ENCODE measurements at places on chromosomes 12 and 14.

DNA sequence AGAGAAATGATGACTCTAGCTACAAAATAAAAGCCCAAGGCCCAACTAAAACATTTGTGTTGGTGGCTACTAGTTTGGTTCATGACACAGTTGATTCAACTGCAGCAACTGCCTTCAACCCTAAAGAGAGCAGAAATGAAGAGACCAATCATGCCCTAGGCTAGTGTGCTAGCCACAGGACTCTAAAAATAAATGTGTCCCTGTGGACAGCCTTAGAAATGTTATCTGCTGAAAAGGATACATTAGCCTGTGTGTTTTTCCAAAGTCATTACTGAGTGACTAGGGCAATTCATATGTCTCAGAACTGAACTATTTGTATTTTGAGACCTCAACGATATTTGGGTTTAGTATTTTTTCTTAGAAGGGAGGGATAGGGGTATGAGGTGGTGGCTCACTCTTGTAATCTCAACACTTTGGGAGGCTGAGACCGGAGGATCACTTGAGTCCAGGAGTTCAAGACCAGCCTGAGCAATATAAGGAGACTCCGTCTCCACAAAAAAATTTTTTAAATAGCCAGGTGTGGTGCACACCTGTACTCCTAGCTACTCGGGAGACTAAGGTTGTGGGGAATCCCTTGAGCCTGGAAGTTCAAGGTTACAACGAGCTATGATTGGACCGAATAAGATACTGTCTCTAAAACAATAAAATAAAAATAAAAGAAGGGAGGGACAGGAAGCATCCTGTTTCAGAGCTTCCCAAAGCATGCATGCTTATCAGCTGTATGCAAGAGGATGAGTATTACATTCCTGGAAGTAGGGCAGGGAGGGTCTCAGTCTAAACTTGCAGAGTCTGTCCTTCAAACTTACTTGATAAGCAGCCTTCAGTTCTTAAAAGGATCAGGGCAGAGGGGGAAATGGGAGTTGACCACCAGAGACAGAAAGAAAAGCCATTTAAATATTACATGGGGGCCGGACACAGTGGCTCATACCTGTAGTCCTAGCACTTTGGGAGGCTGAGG lies 29.6 kb upstream of the NAP1L1 start:
- H3K27ac ChIP-seq = no peak overlapping the region
- H3K36me3 ChIP-seq = no peaks in the 10 kb centered on the region
- no peak for DNase-seq
- no peaks in the 10 kb centered on the region for H3K4me1 ChIP-seq
- H3K27me3 ChIP-seq = no peaks in the 10 kb centered on the region

DNA sequence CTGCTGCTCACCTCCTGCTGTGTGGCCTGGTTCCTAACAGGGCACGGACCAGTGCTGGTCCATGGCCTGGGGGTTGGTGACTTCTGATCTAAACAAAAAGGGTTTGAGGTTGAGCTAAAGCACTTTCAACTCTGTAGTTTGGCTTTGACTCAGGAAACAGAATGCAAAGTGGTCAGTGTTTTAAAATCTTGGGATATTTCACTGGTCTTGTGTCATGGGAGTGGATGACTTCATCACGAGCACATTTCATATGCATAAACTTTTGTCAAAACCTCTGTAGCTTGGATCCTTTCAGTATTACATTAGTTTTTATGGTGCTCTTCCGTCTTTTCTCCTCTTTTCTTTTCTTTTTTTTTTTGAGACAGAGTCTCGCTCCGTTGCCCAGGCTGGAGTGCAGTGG lies 25.6 kb downstream of the FAM161B start:
- H3K4me3 ChIP-seq = no peak overlapping the region
- peaks cover 75% of the 10 kb centered on the region for H3K36me3 ChIP-seq
- no peak for DNase-seq
- H3K27me3 ChIP-seq = no peaks in the 10 kb centered on the region
- H3K27ac ChIP-seq = no peak overlapping the region

DNA sequence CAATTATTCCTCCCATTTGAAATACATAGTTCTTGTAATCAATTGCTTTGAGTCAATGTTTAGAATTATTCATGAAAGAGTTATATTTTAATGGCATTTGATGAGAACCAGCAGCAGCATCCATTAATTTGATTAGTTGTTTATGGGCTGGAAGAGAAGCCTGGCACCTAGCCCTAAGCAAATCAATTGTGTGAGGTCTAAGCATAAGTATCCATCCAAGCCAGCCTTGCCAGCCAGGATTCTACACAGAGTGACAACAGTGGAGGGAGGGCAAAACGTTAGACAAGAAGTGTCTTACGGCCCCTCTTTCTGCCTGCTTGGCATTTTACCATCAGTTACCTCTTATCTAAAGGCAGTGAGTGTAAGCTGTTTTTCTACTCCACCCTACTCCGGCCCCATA lies 478.5 kb downstream of the NELL2 start:
- H3K36me3 ChIP-seq = no peaks in the 10 kb centered on the region
- H3K4me1 ChIP-seq = no peaks in the 10 kb centered on the region
- no peak overlapping the region for H3K4me3 ChIP-seq

DNA sequence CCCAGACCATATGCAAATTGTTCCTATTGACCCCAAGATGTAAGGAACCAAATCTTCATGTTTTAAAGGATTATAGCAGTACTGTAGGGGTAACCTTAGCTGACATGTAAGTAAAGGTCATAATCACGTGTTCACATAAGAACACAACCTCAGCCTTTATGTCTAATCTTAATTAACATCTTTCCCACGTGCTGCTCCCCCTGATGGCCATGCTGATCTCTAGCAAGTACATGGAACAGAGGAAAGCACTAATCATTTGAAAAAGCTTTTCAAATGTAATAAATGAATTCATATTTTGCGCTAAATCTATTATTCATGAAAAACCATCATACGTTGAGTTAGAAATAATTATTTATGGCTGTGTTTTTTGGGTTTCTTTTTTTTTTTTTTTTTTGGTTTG lies 30.5 kb upstream of the ITPR2 start:
- H3K4me1 ChIP-seq = no peaks in the 10 kb centered on the region
- no peak overlapping the region for H3K27ac ChIP-seq
- H3K36me3 ChIP-seq = no peaks in the 10 kb centered on the region
- DNase-seq = no peak
- no peaks in the 10 kb centered on the region for H3K27me3 ChIP-seq

GRCh38 chr12:89047856-89048418 lies 304.4 kb downstream of the DUSP6 start:
- DNase-seq = no peak
- H3K27ac ChIP-seq = no peak overlapping the region
- no peak overlapping the region for H3K4me3 ChIP-seq
- H3K36me3 ChIP-seq = no peaks in the 10 kb centered on the region
- no peaks in the 10 kb centered on the region for H3K4me1 ChIP-seq

GRCh38 chr14:76603713-76604112 lies 157.6 kb upstream of the VASH1 start:
- H3K4me3 ChIP-seq = no peak overlapping the region
- no peak for DNase-seq
- H3K27me3 ChIP-seq = no peaks in the 10 kb centered on the region
- no peaks in the 10 kb centered on the region for H3K4me1 ChIP-seq
- H3K27ac ChIP-seq = no peak overlapping the region

- no peaks in the 10 kb centered on the region for H3K4me1 ChIP-seq
- DNase-seq = no peak
- no peaks in the 10 kb centered on the region for H3K27me3 ChIP-seq
- H3K4me3 ChIP-seq = no peak overlapping the region
Measured at GRCh38 chr12:102067574-102068258, 5.9 kb upstream of the WASHC3 start.

- no peaks in the 10 kb centered on the region for H3K27me3 ChIP-seq
- no peak overlapping the region for H3K4me3 ChIP-seq
- peaks cover 6% of the 10 kb centered on the region for H3K36me3 ChIP-seq
- DNase-seq = no peak
- no peaks in the 10 kb centered on the region for H3K4me1 ChIP-seq
- no peak overlapping the region for H3K27ac ChIP-seq
Measured at GRCh38 chr12:40314927-40315326, 90.1 kb downstream of the LRRK2 start.

GRCh38 chr12:45327823-45328383 lies 112.0 kb downstream of the ANO6 start:
- peaks cover 45% of the 10 kb centered on the region for H3K4me1 ChIP-seq
- H3K4me3 ChIP-seq = no peak overlapping the region
- no peak overlapping the region for H3K27ac ChIP-seq
- H3K27me3 ChIP-seq = no peaks in the 10 kb centered on the region
- H3K36me3 ChIP-seq = peaks cover 8% of the 10 kb centered on the region

- no peaks in the 10 kb centered on the region for H3K36me3 ChIP-seq
- H3K27me3 ChIP-seq = no peaks in the 10 kb centered on the region
- H3K4me3 ChIP-seq = no peak overlapping the region
- no peak overlapping the region for H3K27ac ChIP-seq
Measured at GRCh38 chr12:70482764-70483163, 116.7 kb downstream of the KCNMB4 start.

GRCh38 chr14:73476451-73476931 lies 14.2 kb upstream of the RIOX1 start:
- no peaks in the 10 kb centered on the region for H3K27me3 ChIP-seq
- DNase-seq = peak; percentile 54
- no peak overlapping the region for H3K27ac ChIP-seq
- no peak overlapping the region for H3K4me3 ChIP-seq
- no peaks in the 10 kb centered on the region for H3K36me3 ChIP-seq

DNA sequence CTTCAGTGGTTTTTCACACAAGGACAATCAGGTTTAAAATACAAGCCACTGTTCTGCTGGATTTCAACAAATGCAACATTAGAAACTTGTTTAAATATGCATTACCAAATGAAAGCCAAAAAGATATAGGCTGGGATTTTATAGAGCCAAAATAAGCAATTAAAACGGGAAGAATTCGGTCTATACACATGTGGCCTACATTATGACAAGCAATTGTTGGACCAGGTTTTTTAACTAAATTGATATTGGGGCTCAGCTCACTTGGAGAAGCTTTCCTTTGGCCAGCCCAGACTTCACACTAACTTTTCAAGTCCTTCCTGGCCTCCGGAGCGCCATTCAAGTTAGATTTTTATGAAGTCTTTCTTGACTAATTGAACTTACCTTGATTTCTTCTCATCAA lies 16.9 kb upstream of the PDE3A start:
- no peaks in the 10 kb centered on the region for H3K27me3 ChIP-seq
- peaks cover 10% of the 10 kb centered on the region for H3K4me1 ChIP-seq
- no peak overlapping the region for H3K4me3 ChIP-seq
- H3K27ac ChIP-seq = peak overlapping the region; percentile 61
- no peaks in the 10 kb centered on the region for H3K36me3 ChIP-seq

DNA sequence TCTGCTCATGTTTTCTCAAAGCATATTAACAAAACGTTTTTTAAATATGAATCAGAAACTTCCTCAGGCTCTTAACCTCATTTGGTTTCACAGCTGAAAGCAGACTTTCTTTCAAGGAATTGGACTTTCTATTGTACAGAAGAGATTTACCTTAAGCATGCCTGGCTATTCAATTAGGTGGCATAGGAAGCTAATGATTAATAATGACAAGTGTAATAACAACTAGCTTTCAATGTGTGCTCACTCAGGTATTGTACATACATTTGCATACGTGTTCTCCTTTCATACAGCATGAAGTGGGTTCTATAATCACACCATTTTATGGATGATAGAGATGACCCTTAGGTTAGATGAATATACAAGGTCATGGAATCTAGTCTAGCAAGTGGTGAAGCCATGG lies 115.7 kb downstream of the ANO6 start:
- no peak overlapping the region for H3K4me3 ChIP-seq
- no peak for DNase-seq
- no peaks in the 10 kb centered on the region for H3K27me3 ChIP-seq
- H3K36me3 ChIP-seq = no peaks in the 10 kb centered on the region

DNA sequence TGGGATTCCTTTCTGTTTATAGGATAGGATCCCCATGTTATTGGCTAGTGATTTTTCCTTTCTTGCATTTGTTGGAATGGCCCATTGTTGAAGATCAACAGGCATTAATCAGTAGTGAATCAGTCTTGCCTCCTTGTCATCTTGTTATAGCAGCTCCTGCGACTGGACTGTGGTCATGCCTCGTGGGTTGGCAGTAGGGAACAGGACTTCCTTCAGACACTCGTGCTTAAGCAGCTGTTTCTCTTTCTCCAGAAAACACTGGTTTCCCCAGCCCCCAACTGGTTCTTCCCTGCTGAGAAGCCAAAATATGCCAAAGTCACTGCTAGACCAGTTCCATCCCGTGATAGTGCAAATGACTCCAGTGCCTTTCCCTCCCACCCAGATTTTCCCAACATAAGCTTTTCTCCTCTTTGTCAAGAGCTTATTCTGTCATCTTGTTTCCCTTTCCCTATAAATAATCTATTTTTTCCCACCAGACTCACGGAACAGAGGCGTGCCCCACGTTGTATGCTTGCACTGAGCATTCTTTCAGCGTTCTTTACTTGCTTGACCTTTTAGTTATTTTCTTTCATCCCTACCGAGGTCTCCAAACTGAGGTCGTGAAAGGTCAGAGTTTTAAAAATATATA lies 83.5 kb downstream of the SAMD4A start:
- no peaks in the 10 kb centered on the region for H3K36me3 ChIP-seq
- no peaks in the 10 kb centered on the region for H3K27me3 ChIP-seq
- no peak overlapping the region for H3K4me3 ChIP-seq
- peaks cover 59% of the 10 kb centered on the region for H3K4me1 ChIP-seq

DNA sequence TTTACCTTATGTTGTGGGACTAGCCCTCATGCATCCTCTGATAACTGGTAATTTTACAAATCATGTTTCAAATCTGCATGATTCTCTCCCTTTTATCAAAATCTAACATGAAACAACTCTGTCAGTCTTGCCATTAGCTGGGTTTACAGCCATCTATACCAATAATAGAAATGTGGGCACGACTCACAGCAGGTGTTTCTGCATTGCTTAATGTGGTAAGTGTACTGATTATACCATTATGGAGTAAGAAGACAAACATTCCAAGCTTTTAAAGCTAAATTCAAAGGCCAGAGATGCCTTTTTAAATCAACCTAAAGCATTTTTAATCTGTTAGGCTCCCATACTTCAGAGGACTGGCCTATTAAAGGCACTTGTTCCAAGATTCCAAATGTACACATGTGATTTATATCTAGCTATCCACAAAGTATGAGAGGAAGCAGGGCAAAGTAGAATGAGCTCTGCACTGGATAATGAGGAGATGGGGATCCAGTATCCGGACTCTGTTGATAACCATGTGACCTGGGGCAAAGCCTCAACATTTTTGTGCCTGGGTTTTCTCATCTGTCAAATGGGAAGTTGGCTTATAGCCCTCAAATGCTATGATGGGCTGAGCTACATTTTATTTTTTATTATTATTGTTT lies 52.3 kb upstream of the FUT8 start:
- no peak overlapping the region for H3K4me3 ChIP-seq
- no peak for DNase-seq
- H3K36me3 ChIP-seq = no peaks in the 10 kb centered on the region
- no peaks in the 10 kb centered on the region for H3K27me3 ChIP-seq

- no peak for DNase-seq
- peaks cover 70% of the 10 kb centered on the region for H3K4me1 ChIP-seq
- no peaks in the 10 kb centered on the region for H3K36me3 ChIP-seq
- peak overlapping the region; percentile 91 for H3K27ac ChIP-seq
Measured at GRCh38 chr12:124742678-124743077, 121.0 kb downstream of the SCARB1 start.
